HepG2 (cell line): ENCODE measurements at places on chromosomes 5 and 9.

DNA sequence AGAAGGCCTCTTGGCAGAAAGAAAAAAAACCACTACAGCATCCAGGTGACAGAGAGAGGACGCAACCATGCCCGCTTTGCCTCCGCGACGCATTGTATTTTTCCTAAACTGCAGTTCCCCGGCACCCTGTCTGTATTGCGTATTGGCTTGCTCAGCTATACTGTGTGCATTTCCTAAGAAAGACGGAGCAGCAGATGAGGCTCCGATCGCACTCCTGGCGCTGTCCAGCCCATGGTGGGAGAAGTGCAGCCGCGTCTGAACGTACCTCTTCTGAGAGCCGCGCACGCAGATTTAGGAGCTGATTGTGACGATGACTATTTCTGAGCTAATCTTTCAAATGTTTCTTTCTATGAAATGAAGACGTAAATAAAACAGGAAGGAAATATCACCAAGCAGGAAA, 366.5 kb downstream of the IRX1 start:
- H3K4me3 ChIP-seq, result no peak overlapping the region
- no peaks in the 10 kb centered on the region for H3K27me3 ChIP-seq
- H3K36me3 ChIP-seq, result no peaks in the 10 kb centered on the region
- no peak overlapping the region for H3K27ac ChIP-seq
- DNase-seq, result no peak
- no peaks in the 10 kb centered on the region for H3K4me1 ChIP-seq

- H3K4me3 ChIP-seq, result no peak overlapping the region
- H3K4me1 ChIP-seq, result no peaks in the 10 kb centered on the region
- H3K36me3 ChIP-seq, result no peaks in the 10 kb centered on the region
- no peak overlapping the region for H3K27ac ChIP-seq
Observed at GRCh38 chr9:3500044-3500443, 25.8 kb downstream of the RFX3 start.

- DNase-seq, result no peak
- no peaks in the 10 kb centered on the region for H3K4me1 ChIP-seq
- no peaks in the 10 kb centered on the region for H3K27me3 ChIP-seq
- H3K36me3 ChIP-seq, result no peaks in the 10 kb centered on the region
- no peak overlapping the region for H3K27ac ChIP-seq
Observed at GRCh38 chr5:40626801-40627200, 52.9 kb upstream of the PTGER4 start.

DNA sequence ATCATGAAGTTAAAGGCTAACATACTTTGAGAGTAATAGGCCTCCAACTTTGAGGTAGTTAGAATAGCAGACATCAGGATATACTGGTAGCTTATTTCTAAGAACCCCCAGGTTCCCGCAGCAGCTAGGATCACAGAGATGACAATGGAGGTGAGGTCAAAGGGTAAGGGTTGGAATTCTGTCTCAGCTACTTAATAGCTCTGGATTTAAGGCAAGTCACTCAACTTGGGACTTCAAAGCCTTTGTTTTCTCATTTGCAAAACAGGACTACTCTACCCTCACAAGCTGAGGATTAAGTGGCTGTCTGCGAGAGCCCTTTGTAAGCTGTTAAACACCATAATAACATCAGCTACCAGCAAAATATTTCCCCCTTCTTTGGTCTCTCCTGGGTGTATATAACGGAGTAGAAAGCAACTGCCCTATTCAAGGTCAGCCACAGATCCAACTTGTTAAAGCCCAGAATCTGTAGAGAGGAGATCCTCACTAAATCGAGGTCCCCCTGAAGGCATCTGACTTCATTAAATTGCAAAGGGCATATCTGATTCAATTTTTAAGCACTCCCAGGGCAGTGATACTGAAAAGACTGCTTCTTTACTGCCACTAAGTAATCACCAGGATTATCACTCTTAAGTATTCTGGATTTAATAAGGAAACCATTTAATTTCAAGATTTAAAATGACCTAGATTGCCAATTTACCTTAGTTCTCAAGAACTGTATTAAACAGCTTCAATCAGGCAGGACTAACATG, 104.7 kb downstream of the DCP2 start:
- no peak overlapping the region for H3K27ac ChIP-seq
- no peak for DNase-seq
- no peaks in the 10 kb centered on the region for H3K4me1 ChIP-seq
- H3K36me3 ChIP-seq, result no peaks in the 10 kb centered on the region
- H3K4me3 ChIP-seq, result no peak overlapping the region
- no peaks in the 10 kb centered on the region for H3K27me3 ChIP-seq

DNA sequence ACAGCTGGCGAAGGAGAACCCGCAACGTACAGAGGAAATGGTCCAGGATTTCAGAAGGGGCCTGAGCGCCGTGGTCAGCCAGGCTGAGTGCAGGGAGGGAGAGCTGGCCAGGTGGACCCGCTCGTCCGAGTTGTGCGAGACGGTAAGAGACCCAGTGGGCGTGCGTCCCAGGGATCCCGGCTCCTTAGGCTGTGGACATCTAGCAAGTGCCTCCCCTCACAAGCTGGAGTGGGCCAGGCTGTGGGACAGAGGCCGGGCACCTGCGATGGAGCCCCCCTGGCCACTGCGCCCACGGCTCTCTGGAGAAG, 29.5 kb upstream of the LRRC14B start:
- H3K4me3 ChIP-seq, result no peak overlapping the region
- H3K4me1 ChIP-seq, result no peaks in the 10 kb centered on the region
- peaks cover 49% of the 10 kb centered on the region for H3K27me3 ChIP-seq
- no peaks in the 10 kb centered on the region for H3K36me3 ChIP-seq
- no peak overlapping the region for H3K27ac ChIP-seq

GRCh38 chr5:135831439-135831838, 3.0 kb upstream of the SLC25A48 start:
- no peak overlapping the region for H3K27ac ChIP-seq
- DNase-seq, result no peak
- H3K4me1 ChIP-seq, result peaks cover 7% of the 10 kb centered on the region; the same call in 1 of the 2 replicates
- no peak overlapping the region for H3K4me3 ChIP-seq

GRCh38 chr9:132644251-132644650, 25.5 kb downstream of the DDX31 start:
- no peak overlapping the region for H3K4me3 ChIP-seq
- H3K27me3 ChIP-seq, result no peaks in the 10 kb centered on the region
- peaks cover 13% of the 10 kb centered on the region for H3K4me1 ChIP-seq
- peaks cover 85% of the 10 kb centered on the region for H3K36me3 ChIP-seq
- peak; percentile 48 for DNase-seq

GRCh38 chr9:120650352-120650751, 63.9 kb downstream of the MEGF9 start:
- peaks cover 59% of the 10 kb centered on the region for H3K4me1 ChIP-seq
- no peaks in the 10 kb centered on the region for H3K27me3 ChIP-seq
- H3K36me3 ChIP-seq, result no peaks in the 10 kb centered on the region
- no peak overlapping the region for H3K27ac ChIP-seq

- H3K36me3 ChIP-seq, result no peaks in the 10 kb centered on the region
- H3K4me1 ChIP-seq, result no peaks in the 10 kb centered on the region
- no peak overlapping the region for H3K4me3 ChIP-seq
- no peak for DNase-seq
Observed at GRCh38 chr9:22044583-22044982, 35.5 kb upstream of the CDKN2B start.

DNA sequence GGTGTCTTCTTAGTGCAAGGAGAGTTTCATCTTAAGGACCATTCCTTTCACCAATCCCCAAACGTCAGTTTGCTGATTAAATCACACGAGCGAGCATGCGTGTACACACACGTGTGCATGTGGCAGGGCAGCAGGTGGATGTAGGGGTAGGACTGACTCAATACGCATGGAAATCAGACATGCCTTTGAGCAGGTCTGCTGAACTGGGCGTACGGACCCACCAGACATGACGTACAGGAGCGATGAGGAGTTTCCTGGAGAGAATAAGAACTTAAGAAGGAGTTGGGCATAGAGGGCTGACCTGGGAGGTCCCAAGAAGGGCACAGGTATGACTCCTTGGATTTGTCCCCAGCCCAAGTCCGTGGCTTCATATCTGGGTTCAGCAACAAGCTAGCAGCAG, 170.0 kb downstream of the FGF18 start:
- H3K4me1 ChIP-seq, result no peaks in the 10 kb centered on the region
- no peaks in the 10 kb centered on the region for H3K36me3 ChIP-seq
- DNase-seq, result no peak

DNA sequence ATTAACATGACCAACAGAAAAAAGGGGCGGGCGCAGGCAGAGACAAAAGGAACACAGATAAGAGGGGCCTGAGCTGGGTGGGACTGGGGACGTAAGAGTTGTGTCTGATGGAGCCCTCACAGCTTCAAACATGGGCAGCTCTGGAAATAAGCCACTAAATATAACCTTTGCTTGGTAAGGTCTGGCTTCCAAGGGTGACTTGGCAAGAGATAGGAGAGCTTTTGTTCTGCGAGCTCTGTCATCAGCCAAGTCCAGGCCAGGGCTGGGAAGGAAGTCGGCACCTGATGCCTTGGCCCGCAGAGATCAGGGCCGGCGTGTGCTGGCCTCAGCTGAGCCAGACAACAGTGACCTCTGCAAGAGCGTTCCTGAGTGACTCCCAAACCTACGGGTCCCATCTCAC, 11.8 kb downstream of the TRUB2 start:
- DNase-seq, result no peak
- no peaks in the 10 kb centered on the region for H3K27me3 ChIP-seq
- H3K27ac ChIP-seq, result no peak overlapping the region
- H3K4me3 ChIP-seq, result no peak overlapping the region
- peaks cover 16% of the 10 kb centered on the region for H3K36me3 ChIP-seq
